Activated naive CD4-positive, alpha-beta T cell treated with Interleukin-2 at 50 U/mL for 16 hours (primary cell): ENCODE measurements at places on chromosomes 6 and 20.

GRCh38 chr6:95856876-95857364, 158.9 kb upstream of the FUT9 start:
- no peak for DNase-seq

- peak; percentile 9 for DNase-seq
These were observed 5.6 kb upstream of the SYNE1 start for GRCh38 chr6:152642578-152643375.

DNA sequence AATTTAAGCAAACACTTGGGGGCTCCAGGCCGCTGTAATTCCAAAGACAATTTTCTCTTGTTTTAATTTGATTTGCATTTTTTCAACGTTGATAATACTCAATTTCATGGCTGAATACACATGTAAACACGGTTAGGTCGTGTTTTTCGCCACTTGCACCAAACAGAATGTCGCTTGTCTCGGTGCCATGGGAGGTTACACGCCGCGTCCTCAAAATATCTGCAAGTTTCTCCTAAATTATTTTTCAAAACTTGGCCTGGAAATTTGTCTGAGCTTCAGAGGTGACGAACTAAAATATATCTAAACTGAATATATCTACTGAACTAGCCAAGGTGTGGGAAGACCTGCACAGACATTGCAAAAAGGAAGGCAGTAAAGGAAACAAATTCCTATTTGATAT, 15.0 kb downstream of the FOXA2 start:
- DNase-seq: no peak

- no peak for DNase-seq
These were observed 67.3 kb downstream of the KCNB1 start for GRCh38 chr20:49415005-49415667.

DNA sequence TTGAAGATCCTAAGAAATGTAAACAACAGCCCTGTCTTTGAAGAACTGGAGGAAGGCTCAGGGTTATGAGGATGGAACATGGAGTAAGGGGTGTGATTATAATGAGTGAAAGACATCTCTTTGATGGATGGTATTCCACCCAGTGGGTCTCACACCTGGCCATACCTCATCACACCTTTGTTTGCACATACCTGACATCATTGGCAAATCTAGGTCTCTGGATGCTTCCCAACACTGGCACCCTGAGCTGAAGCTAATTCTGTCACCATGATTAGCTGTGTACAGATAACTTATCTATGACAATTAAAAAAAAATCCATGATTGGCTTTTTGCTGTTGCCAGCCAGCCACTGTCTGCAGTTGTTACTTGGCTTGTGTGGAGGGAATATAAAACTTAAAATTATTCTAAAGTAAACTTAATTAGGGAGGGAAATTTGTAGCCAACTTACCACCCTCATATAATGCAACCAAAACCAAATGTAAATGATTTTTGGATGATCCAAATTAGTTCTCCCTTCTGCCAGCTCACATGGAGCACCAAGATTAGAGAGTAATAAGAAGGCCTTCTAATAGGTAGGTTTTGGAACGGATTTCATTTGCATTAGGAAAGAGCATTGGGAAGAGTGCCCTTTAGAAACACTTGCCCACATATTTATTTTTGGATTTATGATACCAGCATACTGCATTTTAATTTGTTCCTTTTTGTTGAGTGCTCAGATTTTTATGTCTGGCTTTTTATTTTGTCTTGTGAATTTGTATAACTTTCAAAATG, 249.5 kb downstream of the SOX4 start:
- no peak for DNase-seq

DNA sequence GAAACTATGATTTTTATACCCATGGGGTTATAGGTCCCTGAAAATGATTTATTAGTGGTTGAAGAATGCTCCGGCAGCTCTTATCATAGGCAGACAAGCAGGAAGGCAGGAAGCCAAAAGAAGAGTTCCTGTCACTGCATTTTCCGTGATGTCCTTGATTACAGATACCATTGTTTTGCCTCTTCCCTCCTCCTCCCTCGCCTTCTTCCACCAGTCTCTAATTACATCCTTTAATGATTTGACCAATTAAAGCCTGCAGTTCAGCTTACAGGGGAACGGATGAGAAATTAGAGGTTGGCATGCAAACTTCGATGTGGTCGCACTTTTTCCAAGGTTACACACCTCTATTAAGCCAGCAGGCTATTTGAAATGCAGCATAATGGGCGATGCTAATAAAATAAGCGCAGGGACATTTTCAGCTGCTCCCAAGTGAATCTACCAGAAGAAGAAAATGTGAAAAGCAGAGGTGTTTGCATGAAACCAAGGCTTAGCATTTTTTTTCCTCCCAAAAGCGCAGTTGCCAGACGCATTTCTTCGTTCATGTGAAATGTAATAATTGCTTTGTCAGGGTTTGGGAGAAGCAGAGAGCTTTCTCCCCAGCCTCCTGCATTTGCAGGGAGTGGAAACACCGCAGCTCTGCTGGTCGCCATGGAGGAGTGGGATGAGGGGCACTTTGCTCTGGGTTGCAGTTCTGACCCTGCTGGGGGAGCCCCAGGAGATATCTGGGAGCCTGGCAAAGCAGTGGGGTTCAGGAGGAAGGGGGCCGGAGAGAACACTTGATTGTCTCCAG, 6.0 kb downstream of the NOX3 start:
- no peak for DNase-seq

DNA sequence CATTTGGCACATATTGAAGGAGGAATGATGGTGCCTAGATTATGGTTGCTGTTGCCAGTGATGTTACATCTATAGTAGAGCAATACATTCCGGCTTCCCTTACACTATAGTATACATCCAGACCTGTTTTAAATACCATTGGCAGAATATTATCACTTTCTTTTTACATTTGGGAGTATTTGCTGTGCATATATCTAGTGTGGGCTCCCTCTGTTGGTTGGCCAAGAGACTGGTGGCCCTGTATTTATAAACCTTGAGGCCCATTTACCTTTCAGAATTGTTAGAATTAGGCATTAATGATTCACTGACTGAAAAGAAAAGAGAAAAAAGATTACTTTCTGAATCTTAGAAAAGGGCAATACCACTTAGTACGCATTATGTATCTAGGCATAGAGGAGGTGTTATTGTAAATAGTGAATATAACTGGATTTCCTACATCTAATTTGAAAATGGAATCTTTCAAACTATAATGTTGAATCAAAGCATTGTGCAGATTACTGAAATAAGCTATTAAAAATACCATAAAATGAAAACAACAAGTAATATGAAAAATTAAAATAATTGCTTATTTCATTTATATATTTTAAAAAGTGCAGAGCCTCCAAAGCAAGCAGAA, 628.8 kb upstream of the MAN1A1 start:
- no peak for DNase-seq

- peak; percentile 12 for DNase-seq
These were observed 44.3 kb downstream of the TRERF1 start for GRCh38 chr6:42407379-42407778.

DNA sequence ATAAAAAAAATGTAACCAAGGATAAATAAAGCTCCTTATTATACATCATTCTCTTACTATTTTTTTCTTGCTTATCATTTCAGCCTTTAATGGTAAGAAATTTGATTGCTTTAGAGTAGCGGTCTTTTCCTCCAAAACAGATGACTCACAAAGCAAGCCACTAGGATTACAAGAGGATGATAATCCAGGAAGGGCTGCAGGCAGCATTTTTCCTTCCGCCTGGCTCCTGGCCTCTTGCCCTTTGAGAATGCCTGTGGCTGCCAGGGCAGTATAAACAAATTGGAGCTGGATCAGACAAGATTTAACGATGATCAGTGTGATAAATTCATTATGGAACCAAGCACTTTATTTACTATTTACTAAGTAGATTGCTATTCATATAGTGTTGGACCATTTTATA, 9.7 kb upstream of the FBXL4 start:
- no peak for DNase-seq

DNA sequence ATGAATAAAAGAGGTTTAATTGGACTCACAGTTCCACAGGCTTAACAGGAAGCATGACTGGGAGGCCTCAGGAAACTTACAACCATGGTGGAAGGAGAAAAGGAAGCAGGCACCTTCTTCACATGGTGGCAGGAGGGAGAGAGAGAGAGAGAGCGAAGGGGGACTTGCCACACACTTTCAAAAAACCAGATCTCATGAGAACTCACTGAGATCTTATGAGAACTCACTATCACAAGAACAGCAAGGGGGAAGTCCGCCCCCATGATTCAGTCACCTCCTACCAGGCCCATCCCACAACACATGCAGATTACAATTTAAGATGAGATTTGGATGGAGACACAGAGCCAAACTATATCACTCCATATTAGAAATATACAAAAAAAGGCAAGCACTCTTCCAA, 6.1 kb upstream of the SIRPD start:
- DNase-seq: no peak

GRCh38 chr6:130982135-130982534, 80.9 kb downstream of the EPB41L2 start:
- DNase-seq: no peak

- no peak for DNase-seq
These were observed 46.7 kb upstream of the IRF4 start for GRCh38 chr6:344816-345340.

GRCh38 chr20:63043348-63044203, 36.8 kb upstream of the BHLHE23 start:
- no peak for DNase-seq

DNA sequence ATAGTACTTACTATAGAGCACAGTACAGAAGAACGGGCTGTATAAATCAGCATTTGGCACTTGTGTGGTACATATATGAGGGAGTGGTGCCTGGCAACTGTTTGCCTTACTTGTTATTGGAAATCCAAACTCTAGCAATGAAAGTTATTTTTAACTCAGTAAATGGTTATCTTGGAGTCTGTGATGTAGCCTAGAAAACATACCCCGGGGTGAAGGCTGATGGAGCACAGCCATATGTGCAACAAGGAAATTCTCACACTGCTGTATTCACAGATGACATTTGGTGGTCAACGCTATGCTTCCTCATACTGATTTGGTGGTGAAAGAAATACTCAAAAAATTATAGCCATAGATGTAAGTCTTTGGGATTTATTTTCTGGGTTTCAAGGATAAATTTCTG, 807.5 kb upstream of the FLRT3 start:
- DNase-seq: no peak
